ENCODE measurements at places on chromosomes 5 and 9.
A peak's percentile ranks its signal among the peaks of the same experiment; 100 is the strongest.

- no peak for DNase-seq
These were observed 5.5 kb upstream of the TNIP1 start for GRCh38 chr5:151086192-151086869.

GRCh38 chr9:137241490-137242268, 592 bp downstream of the TUBB4B start:
- DNase-seq, result peak; percentile 92

DNA sequence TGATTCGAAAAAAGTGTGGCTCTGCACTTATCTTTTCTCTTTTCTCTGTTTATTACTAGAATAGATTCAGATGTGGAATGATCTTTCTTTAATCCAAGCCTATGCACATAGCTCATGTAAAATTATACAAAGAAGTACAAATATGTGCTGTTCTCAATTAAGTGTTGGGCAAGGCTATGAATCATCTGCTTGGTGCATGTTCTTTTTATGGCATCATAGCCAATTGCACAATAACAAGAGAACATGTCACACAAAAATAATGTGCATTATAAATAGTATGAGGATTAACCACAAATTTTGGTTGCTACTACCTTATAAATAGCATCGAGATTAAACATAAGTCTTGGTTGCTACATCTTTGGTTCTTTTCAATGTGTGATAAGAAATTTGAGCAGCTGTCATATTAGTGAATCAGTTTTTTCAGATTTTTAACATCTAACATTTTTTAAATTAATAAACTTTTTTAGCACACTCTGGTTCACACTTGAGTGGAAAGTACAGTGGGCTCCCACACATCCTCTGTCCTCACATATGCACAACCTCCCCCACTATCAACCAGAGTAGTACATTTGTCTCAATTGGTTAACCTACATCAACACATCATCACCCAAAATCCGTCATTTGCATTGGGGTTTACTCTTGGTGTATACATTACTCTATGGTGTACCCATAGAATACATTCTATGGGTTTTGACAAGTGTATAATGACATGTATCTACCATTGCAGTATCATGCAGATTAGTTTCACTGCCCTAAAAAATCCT, 6.8 kb upstream of the RECK start:
- DNase-seq, result peak; percentile 92

DNA sequence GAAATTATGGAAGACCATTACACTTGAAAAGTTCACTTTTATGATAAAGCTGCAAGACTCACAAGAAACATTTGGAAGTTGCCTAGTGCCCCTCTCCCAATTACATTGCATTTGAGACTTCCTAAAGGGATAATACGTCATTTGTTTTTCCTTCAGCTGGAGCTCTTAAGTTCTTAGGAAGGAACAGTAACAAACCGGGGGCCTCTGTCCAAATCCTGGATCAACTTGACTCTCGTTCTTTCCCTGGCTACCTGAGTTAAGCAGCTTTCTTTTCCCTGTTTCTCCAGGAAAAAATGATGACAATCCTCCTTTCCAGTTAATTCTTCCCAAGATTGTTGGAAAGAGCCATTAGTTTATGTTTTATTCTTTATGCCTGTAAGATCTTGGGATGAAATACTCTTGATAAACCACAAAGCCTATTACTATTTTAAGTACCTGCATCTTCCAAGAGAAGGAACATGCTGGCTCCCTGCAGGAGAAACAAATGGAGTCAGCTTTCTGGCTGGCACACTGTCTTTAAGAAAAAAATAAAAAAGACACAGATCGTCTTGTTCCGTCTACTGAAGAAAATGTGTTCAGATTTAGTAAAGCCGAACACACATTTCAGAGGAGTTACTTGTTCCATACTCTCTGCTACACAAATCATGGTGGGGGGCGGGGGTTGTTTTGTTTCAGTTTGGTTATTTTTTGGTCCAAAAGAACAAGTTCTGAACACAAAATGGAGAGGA, 297.9 kb downstream of the EFNA5 start:
- DNase-seq, result no peak

- no peak for DNase-seq
These were observed 3.2 kb upstream of the AKNA start for GRCh38 chr9:114390952-114391351.

- DNase-seq, result no peak
These were observed 6.0 kb downstream of the PCDHGC5 start for GRCh38 chr5:141494761-141495452.

- peak; percentile 21 for DNase-seq
These were observed 179.1 kb downstream of the MUSK start for GRCh38 chr9:110847671-110848070.

GRCh38 chr9:87751423-87751822, 25.5 kb downstream of the CTSL start:
- DNase-seq, result no peak

- DNase-seq, result no peak
These were observed 69.9 kb downstream of the C9orf57 start for GRCh38 chr9:71990466-71990865.

DNA sequence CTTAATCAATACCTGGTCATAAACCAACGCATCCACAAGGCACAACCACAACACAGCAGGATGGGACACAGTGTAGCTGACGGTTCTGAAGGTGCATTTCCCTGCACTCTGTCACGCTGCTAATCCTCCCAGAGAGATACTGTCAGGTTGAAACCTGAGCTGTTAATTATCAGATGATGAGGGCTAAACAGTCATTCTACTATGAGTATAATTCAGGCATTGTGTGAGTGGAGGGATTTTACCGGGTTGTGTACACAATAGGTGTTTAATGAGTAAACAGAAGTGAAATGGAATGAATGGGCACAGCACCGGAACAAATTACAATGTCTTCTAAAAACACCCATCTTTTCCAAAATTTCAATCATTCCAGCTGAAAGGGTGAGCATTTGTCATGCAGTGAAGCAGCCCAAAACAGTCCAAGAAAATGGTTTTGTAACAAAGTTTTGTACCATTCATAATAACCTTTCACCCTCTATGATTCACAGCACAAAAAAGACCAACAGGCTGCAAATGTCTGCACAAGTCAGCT, 71.5 kb downstream of the ABCA1 start:
- DNase-seq, result no peak

GRCh38 chr5:151063142-151063989, 17.5 kb downstream of the TNIP1 start:
- DNase-seq, result peak; percentile 76

DNA sequence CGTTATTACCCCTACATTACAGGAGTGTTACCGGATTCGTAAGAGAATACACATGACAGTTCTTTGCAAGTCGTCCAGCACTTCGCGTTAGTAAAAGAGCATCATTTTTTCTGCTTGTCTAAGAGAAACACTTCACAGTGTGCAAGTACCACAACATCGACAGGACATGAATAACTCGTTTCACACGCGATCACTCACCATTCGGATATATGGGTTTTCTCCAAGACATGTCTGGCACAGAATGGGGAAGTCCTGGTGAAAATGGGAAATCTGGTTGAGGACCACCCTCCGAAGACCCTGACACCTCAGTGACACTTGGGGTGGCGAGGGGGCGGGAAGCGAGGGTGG, 642 bp downstream of the RBM22 start:
- DNase-seq, result no peak

DNA sequence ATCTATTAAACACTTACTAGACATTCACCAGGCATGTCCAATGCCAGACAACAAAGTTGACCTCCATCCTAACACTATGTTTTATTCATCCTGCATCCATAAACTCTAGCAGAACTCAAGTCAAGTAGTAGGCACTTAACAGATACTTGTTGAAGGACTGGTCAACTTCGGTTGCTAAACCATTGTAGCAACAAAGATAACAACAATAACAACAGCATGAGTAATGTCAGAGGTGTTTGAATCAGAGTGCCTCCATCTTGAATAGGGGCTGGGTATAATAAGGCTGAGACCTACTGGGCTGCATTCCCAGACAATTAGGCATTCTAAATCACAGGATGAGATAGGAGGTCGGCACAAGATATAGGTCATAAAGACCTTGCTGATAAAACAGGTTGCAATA, 180.5 kb upstream of the ZNF462 start:
- no peak for DNase-seq

DNA sequence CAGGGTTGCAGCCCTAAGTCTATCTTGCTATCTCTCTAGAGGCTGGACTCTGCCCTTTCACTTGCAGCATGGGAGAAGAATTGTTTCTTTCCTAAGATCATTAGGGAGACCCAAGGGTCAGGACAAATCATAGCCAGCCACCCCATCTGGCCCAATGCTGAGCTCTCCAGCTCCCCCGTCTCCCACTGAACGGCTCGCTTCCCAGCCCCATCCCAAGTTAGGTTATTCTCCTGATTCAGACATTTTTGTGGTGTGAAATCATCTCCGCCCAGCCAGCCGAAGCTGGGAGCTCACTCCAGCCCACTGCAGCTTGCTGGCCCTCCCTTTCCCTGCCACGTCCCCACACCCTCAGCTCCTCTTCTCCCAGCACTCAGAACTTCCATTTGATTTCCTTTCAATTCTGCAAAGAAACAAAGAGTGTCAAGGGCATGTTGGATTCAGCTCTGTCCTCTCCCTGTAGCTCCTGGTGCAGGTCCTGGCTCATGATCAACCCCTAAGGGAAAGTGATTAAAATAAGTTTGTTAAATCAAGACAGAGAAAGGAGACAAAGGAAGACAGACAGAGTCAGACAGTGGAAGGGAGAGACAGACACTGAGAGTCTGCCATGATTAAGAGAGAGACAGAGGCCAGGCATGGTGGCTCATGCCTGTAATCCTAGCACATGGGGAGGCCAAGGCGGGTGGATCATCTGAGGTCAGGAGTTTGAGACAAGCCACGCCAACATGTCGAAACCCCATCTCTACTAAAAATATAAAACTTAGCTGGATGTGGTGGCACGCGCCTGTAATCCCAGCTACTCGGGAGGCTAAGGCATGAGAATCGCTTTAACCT, 12.6 kb upstream of the SPARC start:
- no peak for DNase-seq

GRCh38 chr9:109904666-109905065, 124.7 kb downstream of the PALM2AKAP2 start:
- no peak for DNase-seq

DNA sequence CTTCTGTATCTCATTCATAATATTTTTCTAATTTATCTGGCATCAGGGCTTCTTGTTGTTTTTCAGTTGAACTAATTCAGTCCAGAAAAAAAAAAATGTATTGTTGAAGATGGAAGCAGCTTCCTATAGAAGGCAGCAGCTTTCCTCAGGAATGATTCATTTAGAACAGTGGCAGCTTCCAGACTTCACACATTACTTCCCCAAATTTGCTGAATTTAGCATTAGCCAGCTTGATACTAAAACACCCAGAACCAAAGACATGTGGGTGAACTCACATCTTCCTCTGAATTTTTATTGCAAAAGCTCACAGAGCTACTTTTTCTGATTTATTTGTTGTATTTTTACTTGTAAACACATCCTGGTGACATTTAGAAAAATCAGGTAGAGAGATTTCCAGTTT, 53.8 kb downstream of the HCN1 start:
- DNase-seq, result no peak

DNA sequence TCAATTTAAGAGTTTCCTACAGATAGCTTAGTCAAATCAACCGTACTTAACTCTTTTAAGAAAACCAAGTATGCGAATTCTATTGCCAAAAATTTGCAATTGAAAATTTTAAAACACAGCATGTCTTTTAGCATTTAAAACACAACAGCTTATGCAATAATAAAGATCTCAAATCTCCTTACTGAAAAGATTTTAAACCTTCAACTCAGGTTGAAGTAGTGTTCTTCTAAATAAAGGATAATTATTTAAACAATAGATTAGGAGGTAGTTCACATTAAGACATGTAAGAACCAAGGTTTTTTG, 5.5 kb downstream of the NR3C1 start:
- no peak for DNase-seq

DNA sequence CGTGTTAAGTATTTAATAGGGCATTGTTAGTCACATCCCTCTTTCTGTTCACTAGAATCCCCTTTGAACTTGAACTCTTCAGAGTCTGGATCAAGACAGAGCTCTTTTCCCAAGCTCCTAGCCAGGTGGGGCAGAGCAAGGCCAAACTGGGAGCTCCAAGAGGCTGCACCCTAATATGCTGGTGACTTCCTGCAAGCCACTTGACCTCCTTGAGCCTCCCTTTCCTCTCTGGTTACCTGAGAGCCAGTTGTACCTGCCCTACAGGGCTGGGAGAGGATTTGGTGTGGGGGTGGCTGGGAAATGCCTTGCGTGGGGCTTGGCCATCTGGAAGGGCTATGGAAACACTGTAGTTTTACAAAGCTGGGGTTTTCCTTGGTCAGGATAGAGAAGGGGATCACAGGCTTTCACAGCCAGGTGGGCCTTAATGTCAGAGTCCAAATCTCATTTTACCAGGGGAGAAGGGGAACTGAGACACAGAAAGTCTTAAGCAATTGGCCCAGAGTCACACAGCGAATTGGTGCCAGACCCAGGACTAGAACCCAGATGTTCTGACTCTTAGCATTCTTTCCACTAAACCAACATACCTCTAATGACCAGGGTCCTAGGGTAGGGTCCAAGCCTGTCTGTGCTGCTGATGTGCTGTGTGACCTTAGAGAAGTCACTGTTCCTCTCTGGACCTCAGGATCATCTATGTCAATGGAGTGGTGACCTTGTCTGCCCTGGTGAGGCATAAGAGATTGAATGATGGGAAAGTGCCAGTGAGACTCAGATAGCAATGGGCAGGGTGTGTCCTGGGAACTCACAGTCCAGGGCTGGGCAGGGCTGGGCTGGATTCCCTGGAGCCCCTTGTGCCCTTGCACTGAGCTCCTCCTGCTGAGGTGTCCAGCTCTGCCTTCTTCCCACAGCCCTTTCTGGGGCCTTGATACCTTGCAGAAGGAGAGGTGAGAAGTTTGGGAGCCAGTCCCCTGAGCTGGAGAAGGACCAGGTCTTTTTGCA, 35.8 kb downstream of the GSN start:
- DNase-seq, result no peak

DNA sequence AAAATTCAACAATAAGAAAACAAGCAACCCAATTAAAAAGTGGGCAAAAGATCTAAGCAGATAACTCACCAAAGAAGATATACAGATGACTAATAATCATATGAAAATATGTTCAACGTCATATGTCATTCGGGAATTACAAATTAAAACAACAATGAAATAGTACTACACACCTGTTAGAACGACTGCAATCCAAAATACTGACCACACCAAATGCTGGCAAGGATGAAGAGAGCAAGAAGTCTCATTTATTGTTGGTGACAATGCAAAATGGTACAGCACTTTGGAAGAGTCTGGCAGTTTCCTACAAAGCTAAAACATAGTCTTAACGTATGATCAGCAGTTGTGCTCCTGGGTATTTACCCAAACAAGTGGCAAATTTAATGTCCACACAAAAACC, 37.5 kb downstream of the NDUFS4 start:
- DNase-seq, result no peak

DNA sequence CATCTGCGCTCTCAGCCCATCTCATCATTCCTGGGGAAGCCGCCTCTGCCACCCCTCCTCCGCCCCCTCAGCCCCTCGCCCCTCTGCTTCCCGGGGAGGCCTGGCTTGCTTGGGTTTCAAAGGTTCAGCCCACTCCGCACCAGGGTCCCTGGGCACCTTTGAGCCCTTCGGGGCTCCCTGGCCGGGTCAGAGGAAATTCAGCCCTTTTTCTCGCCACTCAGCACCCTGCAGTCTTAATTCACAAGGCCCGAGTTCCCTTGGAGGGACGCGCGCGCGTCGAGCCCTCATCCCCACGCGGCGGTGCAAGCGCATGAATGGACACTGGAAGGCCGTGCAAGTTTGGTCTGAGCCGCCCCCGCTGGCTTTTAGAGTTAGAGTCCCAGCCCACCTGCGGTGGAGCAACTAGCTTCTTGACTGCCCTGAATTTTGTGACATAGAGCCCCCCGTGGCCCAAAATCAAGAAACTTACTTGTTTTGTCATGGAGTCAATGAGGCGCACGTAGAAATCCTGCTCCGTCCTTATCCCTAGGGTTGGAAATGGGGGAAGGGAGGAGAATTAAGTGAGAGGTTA, 4.5 kb downstream of the EBF1 start:
- no peak for DNase-seq
